CD4-positive, alpha-beta T cell treated with Interferon gamma for 1 hour (primary cell): ENCODE measurements at places on chromosomes 3 and 15.
A peak's percentile ranks its signal among the peaks of the same experiment; 100 is the strongest.

DNA sequence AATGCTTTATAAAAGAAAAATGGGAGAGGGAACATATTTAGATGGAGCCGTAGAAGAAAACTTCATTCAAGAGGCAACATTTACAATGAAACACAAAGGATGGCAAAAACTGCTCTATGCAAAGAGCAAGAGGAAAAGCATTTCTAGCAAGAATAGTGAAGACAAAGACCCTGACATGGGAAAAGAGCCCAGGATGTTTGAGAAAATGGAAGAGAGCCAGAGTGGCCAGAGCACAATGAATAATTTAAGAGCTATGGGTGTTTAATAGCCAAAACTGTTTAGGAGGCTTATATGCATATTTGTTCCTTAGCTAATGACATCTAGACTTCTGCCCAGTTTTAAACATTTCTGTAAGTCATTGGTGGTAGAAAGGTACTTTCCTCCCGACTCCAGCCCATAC is 25.4 kb upstream of the SEMA6D start:
- no peak for DNase-seq

- no peak for DNase-seq
Measured at GRCh38 chr15:42083916-42084315, 10.4 kb downstream of the PLA2G4D start.

- DNase-seq: no peak
Measured at GRCh38 chr3:5390221-5390620, 202.7 kb downstream of the EDEM1 start.

GRCh38 chr3:114624047-114624445 is 330.2 kb downstream of the TIGIT start:
- no peak for DNase-seq

DNA sequence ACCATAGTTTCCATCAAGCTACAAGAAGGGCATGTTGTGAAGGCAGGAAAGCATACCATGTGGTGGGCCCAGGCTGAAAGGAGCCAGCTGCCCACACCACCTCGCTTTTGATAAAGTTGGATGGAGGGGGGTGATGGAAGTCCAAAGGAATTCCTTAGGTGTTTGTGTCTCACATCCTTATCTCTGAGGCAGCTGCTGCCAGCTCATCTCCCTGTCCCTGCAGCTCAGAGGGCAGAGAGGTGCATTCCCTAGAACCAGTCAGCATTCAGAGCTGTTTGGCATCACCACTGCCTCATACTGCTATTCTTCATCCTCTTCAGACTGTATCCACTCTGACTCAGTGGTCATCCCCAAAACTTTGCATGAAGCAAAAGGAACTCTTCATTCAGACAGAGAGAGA is 141.5 kb upstream of the BFSP2 start:
- DNase-seq: no peak

- no peak for DNase-seq
Measured at GRCh38 chr3:157572559-157573270, 69.5 kb upstream of the VEPH1 start.

GRCh38 chr15:79863886-79864285 is 32.9 kb downstream of the MTHFS start:
- DNase-seq: no peak

- DNase-seq: no peak
Measured at GRCh38 chr3:170909129-170909903, 879 bp upstream of the EIF5A2 start.

- no peak for DNase-seq
Measured at GRCh38 chr15:59191855-59192237, 14.8 kb upstream of the LDHAL6B start.

- DNase-seq: peak; percentile 20
Measured at GRCh38 chr3:23806534-23807423, 1.0 kb downstream of the UBE2E1 start.

GRCh38 chr3:189133768-189134167 is 38.0 kb upstream of the TPRG1 start:
- no peak for DNase-seq

DNA sequence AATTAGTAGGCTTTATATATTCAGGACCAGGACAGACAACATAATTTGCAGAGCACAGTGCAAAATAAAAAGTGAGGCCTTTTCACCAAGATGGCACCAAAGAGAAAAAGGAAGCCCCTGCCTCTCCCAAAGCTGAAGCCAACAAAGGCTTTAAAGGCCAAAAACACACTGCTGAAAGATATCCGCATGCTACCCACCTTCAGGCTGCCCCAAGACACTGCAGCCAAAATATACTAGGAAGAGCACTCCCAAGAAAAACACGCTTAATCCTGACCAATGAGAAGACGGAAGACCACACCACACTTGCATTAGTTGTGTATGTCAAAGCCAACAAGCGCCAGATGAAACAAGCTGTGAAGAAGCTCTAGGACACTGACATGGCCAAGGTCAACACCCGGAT is 38.0 kb downstream of the PIK3CB start:
- DNase-seq: no peak

DNA sequence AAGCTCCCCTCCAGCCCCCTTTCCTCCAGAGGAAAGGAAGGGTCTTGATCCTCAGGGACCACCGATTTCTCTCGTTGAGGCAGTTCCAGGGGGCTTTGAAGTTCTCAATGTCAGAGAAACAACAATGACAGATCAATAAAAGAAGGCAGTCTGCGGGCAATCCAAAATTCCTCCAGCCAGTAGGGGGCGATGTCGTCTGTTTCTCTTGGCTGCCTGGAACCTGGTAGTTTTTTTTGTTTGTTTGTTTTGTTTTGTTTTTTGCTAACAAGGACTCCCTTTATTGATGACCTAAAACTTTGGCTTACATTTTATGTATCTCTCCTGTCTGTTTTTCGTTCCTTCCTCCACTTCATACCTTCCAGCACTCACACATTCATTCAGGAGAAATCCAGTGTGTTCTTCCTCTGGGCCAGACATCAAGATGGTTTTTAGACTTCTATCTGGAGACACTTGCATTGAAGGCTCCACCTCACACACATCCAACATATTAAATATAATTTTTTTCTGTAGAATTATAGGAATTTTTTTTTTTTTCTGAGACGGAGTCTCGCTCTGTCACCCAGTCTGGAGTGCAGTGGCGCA is 276.6 kb downstream of the RPLP1 start:
- DNase-seq: peak; percentile 54

- DNase-seq: no peak
Measured at GRCh38 chr3:192382861-192383260, 344.5 kb downstream of the FGF12 start.

- DNase-seq: no peak
Measured at GRCh38 chr3:5339967-5340535, 152.5 kb downstream of the EDEM1 start.

DNA sequence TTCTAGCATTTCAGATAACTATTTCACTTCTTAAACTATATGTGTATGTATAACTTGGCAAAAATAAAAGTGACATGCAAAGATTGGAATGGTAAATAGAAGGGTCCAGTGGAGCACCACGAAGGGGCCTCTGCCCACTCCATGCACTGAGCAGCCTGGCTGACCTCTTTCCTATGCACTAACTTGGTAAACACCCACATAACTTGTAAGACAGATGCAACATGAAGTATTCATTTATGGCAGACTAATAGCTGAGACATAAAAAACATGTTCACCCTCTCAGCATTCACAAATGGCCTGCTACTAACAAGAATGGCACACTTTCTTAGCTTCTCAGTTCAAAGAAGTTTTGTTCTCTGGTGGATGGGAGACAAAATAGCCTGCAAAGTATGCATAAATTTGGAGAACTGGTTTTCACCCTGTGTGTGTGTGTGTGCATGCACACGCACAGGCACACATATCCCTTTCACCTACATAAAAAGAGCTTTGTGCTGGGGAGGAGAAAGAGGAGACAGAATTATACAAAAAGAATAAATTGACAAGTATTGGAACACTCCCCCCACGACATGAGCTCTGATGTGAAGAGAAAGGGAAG is 26.5 kb upstream of the RYK start:
- no peak for DNase-seq
